NCI-H2029 treated with DMSO at 0.1 percent for 48 hours (cell line): ENCODE measurements at places on chromosomes 12 and 14.

DNA sequence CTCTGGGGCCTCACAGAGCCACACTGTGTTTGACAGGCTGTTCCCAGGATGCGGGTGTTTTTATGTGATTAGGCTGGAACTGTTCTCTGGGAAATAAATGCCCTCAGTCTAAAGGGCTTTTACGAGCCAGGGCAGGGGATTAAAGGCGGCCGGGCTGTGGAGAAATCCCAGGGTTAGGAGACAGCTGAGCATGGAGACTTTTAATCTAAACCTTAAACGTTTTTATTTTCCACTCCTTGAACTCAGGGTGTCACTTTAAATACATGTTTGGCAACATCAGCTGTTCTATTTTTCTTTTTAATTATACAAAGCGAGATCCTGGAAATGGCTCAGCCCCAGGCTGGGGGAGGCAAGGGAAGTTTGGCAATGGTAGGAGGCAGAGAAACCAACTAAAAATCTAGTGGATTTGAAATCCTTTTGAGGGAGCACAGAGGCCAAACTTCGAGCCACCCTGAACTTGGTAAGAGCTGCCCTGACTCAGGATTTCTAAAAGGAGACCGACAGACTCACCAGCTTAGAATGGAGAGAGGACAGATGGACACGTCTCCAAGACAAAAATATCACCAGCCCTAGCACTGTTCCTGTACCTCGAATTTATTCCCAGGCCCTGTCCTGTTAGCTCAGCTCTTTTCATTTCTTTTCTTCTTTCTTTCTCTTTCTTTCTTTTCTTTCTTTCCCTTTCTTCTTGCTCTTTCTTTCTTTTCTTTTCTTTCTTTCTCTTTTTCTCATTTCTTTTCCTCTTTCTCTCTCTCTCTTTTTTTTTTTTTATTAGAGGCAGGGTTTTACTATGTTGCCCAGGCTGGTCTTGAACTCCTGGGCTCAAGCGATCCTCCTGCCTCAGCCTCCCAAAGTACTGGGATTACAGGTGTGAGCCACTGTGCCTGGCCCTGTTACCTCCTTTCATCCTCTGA, 15.8 kb upstream of the ORAI1 start:
- DNase-seq: no peak

DNA sequence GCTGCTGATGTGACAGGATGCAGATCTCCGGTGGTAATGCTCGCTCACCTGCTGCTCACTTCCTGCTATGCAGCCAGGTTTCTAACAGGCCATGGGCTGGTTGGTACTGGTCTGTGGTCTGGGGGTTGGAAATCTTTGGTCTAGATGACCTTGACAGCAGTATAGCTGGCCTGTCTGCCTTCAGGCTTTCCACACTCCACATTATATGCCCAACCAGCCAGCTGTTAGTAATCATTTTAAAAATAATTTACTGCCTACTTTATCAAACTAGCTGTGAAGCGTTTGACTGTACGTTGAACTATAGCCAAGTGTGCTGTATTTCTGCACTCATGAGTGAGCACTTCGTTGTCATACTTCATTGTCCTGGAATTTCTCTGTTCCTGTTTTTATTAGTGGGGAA, 424.0 kb upstream of the GARIN6 start:
- DNase-seq: no peak

DNA sequence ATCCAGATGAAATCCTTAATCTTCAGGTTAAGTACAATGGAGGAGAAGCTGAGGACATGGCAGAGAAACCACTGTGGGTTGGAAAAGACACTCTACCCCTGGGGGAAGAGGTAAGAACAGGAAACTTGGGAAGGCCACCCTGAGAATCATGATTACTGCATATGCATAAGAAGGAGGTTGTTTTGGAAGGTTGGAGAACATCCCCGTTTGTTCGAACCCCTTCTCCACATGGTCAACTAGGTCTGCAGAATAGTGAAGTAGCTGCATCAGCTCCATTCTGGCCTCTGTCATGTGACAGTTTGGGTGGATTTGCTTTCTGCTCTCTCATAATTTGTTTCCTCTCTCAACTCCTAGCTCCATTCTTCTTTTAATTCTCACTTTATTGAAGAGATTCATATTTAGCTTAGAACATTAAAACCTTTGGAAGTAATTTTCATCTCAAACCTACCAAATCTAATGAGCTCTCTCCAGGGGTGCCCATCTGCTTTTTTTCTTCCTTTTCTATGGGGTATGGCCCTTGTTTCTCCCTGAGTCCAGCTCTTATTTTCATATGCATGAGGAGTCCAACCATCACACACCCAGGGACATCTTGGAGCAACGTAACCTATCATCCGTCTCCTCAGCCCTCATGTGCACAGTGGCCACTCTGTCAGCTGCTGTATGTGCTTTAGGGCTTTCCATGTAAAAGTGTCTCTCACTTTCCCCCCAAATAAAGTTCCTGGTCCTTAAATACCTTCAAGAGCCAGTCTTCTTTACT, 820.3 kb downstream of the TMEM121 start:
- DNase-seq: no peak

- no peak for DNase-seq
These were observed 13.9 kb downstream of the ZDHHC17 start for GRCh38 chr12:76777765-76778216.

GRCh38 chr14:82805892-82806825, 1272.5 kb upstream of the SEL1L start:
- DNase-seq: no peak

- DNase-seq: no peak
These were observed 11.5 kb downstream of the MAGOHB start for GRCh38 chr12:10601860-10602259.

GRCh38 chr12:9936591-9936990, 4.4 kb upstream of the CLEC2A start:
- DNase-seq: no peak

DNA sequence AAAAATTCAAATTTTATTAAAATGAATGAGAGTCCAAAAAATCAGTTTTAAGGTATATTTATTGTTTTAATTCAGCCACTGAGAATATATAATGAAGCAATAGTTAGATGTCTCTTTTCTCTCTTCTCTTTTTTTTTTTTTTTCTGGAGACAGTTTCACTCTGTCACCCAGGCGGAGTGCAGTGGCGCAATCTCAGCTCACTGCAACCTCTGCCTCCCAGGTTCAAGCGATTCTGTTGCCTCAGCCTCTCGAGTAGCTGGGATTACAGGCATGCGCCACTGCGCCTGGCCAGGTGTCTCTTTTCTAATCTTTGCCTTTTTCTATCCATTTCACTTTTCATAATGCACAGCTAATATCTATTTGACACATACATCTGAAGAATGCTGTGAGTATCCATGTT, 307.1 kb upstream of the RGS6 start:
- no peak for DNase-seq

DNA sequence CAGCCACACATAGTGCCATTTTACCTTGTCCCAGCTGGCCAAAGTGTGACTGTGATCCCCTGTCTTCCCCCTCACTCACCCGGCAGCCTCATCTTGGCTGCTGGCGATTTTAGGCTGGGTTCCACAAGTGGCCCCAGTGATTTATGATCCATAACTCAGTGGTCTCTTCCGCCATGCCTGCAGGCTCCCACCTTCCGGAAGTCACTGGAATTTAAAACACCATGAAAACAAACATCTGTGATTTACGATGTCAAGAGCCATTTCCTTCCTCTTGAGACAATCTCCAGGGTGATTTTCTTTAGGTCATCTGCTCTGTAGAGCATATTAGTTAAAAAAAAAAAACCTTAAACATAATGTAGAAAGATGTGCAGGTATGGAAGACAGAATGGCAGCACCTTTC, 282.3 kb downstream of the CACNA1C start:
- no peak for DNase-seq

DNA sequence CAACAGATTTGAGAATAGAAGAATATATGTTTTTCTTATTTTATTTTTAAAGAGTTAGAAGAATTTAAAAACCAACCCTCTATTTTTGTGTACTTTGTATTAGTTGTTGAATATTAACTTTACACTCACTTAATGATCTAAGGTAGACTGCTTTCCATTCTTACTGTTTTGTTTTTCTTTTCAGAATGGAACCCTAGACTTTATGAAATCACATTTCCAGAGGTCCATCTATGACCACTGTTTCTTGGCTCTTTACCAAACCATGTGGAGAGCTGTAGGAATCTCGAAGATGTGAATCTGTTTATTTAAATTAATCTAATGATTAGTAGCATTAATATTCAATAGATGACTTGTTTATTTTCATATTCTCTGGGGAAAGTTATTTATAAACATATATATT, 7.2 kb upstream of the PIK3C2G start:
- no peak for DNase-seq

DNA sequence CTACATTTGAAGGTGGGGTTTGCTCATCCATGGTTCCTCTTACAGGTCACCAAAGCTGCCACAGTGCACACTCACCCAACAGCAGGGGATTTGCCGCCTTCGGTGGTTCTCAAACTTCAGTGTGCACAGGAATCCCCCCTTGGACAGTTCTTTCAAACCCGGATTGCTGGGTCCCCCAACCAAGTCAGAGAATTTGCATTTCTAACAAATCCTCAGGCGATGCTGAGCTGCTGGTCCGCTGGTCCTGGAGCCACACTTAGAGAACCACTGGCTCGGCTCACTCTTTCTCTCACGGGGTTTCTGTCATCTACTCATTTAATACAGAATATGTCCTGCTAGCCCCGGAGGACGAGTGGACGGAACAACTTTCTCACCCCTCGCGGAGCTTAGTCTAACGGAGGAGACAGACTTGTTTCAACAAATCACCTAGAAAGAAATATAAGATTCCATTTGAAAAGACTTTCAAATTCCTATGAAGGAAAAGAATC, 24.1 kb upstream of the ZFP36L1 start:
- DNase-seq: no peak

- no peak for DNase-seq
These were observed 152.7 kb downstream of the KCNK10 start for GRCh38 chr14:88170333-88170732.

DNA sequence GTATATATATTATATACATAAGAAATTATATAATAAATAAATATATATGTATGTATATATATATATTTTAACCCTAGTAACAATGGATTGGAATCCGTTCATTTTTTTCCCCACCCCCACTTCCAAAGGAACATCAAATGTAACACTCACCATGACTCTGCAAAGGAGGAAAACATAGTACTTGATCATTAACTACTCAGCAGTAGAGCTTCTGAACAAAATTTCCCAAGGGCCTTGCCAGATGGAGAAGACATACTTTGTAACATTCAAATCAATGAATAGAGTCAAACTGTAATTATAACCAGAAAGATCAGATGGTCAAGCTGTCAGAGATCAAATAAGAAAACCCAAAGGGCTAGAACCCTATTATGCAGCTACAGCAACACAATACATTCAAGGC, 126.0 kb upstream of the CNTN1 start:
- DNase-seq: no peak

GRCh38 chr14:102094101-102094500, 7.3 kb upstream of the HSP90AA1 start:
- no peak for DNase-seq

- no peak for DNase-seq
These were observed 39.9 kb downstream of the KIF26A start for GRCh38 chr14:104178279-104178678.

DNA sequence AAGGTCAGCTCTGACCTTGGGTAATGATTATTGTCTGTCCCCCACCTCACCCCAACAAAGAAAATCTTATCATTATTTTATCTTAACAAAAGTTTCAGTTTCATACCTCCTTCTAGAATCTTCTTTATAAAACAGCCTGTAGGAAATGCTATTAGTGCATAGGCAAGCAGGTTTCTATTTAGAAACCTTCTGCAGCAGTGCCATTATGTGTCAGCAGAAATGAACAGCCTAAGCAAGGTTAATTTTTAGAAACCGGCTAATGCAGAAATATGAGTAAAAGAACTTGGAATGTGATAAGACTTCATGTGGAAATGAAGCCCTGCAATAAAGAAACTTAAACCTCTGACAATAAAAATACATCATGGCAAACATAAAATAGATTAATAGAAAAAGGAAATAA, 814.4 kb downstream of the FSCB start:
- DNase-seq: no peak

DNA sequence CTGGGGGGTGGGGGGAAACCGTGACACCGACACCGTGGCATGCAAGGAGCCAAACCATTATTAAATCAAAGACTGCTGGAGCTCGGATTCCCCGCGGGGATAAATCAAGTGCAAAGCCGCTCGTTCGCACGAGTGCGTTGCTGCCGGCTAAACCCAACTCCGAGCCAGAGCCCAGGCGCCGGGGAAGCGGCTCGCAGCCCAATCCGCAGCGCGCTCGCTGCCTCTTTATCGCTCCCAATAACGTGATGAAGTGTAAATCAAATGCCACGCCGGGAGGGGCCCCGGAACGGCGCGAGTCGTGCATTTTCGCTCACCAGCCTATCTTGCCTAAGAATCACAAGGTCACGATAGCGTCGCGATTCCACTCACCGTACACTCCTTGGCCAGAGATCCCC, 1.3 kb downstream of the MDGA2 start:
- no peak for DNase-seq

- peak; percentile 51 for DNase-seq
These were observed 73.8 kb upstream of the SRSF5 start for GRCh38 chr14:69693145-69693544.

DNA sequence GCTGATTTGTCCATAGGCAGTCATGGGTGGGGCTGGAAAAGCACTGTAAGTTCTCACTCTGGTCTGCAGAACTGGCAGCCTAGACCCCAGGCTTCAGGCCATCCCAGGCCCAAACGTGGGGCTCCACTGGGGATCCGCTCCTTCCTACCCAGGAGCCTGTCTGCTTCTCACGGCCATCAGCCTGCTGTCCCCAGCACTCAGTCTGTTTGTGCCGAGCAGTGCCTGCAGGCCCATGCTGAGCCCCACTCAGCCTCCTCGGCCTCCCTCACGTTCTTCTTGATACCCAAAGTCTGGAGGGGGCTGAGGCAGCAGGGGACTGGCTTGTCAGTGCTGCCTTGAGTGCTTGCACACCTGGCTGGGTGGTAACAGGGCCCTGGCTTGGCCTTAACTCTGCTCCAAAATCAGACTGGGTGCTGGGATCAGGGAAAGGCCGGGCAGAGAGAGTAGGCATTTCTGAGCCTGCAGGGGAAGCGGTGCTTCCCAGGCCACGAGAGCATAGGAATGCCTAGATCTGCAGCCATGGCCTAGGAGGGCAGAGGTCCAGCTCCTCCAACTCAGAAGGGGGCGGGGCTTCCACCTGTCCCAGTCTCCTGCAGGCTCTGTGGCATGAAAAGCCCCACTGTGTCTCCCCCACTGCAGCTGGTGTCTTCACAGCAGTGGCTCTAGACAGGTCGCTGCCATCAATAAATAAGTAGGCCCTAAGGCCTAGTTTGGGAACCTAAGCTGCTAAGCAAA, 772.4 kb upstream of the FBXO33 start:
- DNase-seq: no peak

- no peak for DNase-seq
These were observed 249.9 kb downstream of the DAD1 start for GRCh38 chr14:22338917-22339715.
